ENCODE measurements at places on chromosomes 1 and 21. TPM values are rescaled to one million over a fixed set of nuclear protein-coding genes. Genes with fewer than 3 reads are reported as not detected.

DNA sequence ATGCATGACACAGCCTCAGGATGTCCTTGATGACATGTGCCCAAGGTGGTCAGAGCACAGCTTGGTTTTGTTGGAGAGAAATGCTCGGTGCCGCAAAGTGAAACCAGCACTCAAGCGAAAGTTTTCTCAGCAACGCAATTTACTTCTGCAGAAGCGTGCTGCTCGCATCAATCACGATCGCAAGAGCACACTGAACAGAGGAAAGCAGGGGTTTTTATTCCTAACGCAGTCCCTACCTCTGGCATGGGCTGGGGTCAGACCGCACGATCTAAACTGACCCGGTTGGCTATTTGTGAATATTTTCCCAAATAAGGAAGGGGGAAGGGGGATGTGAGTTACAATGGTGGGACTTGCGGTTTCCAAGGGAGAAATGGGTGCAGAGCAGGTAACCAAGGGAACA is 809 bp upstream of the ZNF669 start:
- H3K27ac ChIP-seq = no peak overlapping the region
- no peaks in the 10 kb centered on the region for H3K4me1 ChIP-seq
- H3K36me3 ChIP-seq = peaks cover 26% of the 10 kb centered on the region
- H3K27me3 ChIP-seq = no peaks in the 10 kb centered on the region

DNA sequence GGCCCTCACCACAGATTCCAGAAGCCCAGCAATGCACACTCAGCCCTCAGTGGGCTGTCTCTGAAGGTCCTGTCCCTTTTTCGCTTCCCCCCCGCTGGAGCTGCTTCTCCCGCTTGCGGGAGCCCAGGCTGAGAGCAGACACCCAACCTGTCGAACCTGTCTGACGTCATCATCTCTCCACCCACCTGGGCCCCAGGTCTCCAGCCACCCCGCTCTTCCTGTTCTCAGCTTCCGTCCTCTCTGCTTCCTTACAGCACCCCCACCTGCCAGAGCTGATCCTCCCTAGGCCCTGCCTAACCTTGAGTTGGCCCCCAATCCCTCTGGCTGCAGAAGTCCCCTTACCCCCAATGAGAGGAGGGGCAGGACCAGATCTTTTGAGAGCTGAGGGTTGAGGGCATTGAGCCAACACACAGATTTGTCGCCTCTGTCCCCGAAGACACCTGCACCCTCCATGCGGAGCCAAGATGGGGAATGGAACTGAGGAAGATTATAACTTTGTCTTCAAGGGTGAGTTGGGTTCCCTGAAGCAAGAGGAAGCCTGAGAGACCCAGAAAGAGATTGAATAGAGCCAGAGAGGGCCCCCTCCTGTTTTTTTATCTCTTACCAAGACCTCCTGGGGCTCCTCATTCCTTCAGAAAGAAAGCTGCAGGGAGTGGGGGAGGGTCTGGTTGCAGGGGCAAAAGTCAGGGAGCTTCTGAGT is at the start of gene RAB25:
TSS of gene RAB25 (plus strand) at position 224 of the 700 bp plus-strand sequence. CDS start at position 465, 241 bp downstream.
- no peak within 1 kb of the TSS for H3K4me3 ChIP-seq
- no peaks in the 10 kb centered on the region for H3K27me3 ChIP-seq
- peaks cover 4% of the 10 kb centered on the region for H3K36me3 ChIP-seq
- DNase-seq = no peak
- no peaks in the 10 kb centered on the region for H3K4me1 ChIP-seq

DNA sequence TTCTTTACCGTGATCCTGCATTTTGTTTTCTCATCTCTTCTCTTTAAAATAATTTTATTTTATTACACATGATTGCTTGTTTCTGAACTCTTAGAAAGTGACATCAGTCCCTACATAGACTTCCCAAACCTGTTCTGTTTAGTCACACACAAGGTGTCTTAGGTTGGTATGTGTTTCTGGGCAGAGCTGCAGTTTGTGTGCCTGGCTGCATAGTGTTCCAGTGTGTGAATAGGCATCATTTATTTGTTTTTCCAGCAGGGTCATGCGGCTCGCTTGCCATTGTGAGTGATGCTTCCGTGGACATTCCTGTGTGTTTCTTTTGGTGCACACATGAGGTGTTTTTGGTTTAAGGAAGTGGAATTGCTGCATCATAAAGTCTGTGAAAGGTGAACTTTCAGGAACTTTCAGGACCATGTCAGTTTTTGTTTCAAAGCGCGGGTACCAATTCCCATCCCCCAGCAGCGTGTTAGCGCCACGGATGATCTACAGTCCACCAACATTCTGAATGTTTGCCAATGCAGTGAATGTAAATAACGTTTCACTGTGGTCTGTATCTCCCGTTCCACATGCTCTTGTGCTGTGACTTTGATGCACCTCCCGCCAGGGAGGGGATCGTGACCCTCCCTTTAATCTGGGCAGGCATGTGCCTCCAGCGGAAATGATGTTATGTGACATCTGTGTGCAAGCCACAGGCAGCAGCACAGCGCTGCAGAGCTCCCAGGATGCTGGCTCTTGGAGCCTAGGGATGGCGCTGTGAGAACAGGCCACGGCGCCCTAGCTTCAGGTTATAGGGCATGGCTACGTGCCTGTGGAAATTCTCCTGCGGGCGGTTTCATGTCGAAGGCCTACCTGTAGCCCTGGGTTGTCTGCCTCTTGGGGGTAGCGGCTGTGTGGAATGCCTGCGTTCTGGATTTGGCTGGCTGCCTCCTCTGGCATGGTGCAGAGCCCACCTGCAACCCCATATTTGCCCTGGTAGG is 144.6 kb upstream of the COL6A1 start:
- no peaks in the 10 kb centered on the region for H3K27me3 ChIP-seq
- DNase-seq = no peak
- no peak overlapping the region for H3K27ac ChIP-seq
- H3K4me3 ChIP-seq = no peak overlapping the region
- H3K4me1 ChIP-seq = no peaks in the 10 kb centered on the region

DNA sequence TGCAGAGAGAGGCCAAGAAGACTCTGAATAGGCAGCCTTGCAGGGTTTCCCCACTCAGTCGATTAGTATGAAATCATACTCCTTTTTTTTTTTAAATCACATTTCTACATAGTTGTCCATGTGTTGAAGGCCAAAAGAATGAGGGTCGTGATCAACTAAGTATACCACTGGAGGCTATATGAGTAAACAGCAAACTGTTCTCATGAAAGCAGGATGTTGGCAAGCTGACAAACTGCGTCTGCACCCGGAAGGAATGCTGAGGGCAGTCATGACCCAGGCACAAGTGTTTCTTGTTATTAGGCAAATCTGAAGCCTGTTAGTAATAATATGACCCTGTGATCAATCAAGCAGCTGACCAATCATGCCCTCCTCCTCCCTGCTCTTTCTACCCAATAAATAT is 213.2 kb downstream of the USH2A start:
- no peak overlapping the region for H3K27ac ChIP-seq
- DNase-seq = no peak
- no peaks in the 10 kb centered on the region for H3K27me3 ChIP-seq
- peaks cover 9% of the 10 kb centered on the region for H3K4me1 ChIP-seq

DNA sequence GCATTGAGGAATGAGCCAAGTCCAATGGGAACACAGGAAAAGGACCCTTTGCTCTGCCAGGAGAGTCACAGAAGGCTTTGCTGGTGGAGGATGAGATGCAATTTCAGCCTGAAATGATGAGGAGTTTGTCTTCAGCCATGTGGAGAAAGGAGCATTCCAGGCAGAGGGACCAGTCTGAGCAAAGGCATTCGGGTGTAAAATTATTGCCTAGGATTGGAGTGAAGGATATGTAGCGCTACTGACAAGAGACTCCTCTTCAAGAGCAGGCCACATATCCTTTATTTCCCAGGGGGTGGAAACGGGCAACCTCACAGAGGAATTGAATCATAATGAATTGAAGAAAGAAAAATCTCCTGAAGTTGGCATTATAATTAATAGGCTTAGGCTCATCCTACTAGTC is 1.1 kb upstream of the CSF1 start:
- H3K4me1 ChIP-seq = peaks cover 42% of the 10 kb centered on the region
- no peak overlapping the region for H3K4me3 ChIP-seq
- no peaks in the 10 kb centered on the region for H3K36me3 ChIP-seq

GRCh38 chr1:84366786-84367185 is 31.5 kb upstream of the DNASE2B start:
- no peak overlapping the region for H3K27ac ChIP-seq
- no peaks in the 10 kb centered on the region for H3K27me3 ChIP-seq
- no peak for DNase-seq
- H3K4me3 ChIP-seq = no peak overlapping the region
- no peaks in the 10 kb centered on the region for H3K36me3 ChIP-seq
- no peaks in the 10 kb centered on the region for H3K4me1 ChIP-seq

- H3K27me3 ChIP-seq = peaks cover 2% of the 10 kb centered on the region
- no peaks in the 10 kb centered on the region for H3K36me3 ChIP-seq
- no peak overlapping the region for H3K4me3 ChIP-seq
- peak; percentile 65 for DNase-seq
- no peak overlapping the region for H3K27ac ChIP-seq
- H3K4me1 ChIP-seq = peaks cover 8% of the 10 kb centered on the region
Observed at GRCh38 chr1:157992031-157992832, 1.2 kb upstream of the KIRREL1 start.

DNA sequence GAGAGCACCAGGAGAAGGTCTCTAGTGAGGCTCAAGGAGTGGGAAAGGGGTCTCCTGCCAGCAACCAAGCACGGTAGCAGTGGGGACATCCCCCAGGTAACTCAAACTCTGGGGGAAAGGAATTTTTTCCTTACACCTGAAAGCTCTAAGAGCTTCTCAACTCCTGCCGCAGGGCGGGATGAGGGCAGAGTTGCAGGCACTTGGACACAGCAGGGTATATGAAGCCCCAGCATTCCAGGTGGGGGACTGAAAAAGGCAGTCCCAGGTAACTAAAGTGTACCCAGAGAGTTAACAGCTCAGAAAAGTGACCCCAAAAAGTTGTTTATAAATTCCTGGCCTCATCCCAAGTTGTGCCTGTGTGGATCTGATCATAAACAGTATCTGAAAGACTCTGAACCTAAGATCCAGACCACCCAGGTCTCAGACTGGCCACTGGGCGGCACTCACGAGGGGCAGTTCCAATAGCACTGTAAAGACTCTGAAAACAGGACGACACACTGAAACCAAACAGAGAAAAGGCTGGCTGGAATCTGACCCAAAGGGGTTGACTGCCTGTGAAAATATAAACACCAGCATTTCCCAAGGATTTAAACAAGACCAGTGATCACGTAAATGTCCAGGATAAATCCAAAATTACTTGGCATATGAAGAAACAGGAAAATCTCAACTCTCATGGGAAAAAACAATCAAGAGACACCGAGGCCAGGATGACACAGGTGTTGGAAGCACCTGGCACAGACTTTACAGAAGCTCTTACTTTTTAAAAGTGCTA is 47.5 kb downstream of the HSF2BP start:
- no peak overlapping the region for H3K4me3 ChIP-seq
- peaks cover 8% of the 10 kb centered on the region for H3K4me1 ChIP-seq
- no peak overlapping the region for H3K27ac ChIP-seq
- peak; percentile 67 for DNase-seq

- no peak overlapping the region for H3K4me3 ChIP-seq
- no peak overlapping the region for H3K27ac ChIP-seq
- H3K36me3 ChIP-seq = no peaks in the 10 kb centered on the region
- no peaks in the 10 kb centered on the region for H3K4me1 ChIP-seq
Observed at GRCh38 chr1:232305050-232305449, 324.9 kb downstream of the SIPA1L2 start.

- peak overlapping the region; percentile 95 for H3K4me3 ChIP-seq
- H3K27me3 ChIP-seq = no peaks in the 10 kb centered on the region
- H3K4me1 ChIP-seq = peaks cover 6% of the 10 kb centered on the region
- H3K36me3 ChIP-seq = no peaks in the 10 kb centered on the region
- H3K27ac ChIP-seq = peak overlapping the region; percentile 96
Observed at GRCh38 chr1:94236013-94236491, 1.3 kb downstream of the ARHGAP29 start.

DNA sequence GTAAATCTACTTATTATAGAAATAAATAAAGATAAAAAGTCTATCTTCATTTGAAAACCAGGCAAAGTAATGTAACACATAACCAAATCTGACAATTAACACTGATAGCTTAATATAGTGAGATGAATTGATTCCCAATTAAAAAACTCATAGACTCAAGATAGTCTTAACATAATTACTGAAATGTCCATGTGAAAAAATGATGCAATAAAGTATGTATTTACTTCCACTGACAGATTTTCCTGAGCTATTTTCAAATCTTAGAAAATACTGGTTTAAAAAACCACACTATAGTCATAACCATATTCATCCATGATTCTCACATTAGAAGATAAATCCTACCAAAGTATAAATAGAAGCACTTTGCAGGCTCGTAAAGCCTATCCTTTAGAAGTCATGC is 9.6 kb upstream of the DONSON start:
- H3K36me3 ChIP-seq = peaks cover 34% of the 10 kb centered on the region
- H3K4me3 ChIP-seq = no peak overlapping the region

- no peaks in the 10 kb centered on the region for H3K36me3 ChIP-seq
- DNase-seq = no peak
- no peaks in the 10 kb centered on the region for H3K27me3 ChIP-seq
- H3K4me1 ChIP-seq = no peaks in the 10 kb centered on the region
- no peak overlapping the region for H3K4me3 ChIP-seq
Observed at GRCh38 chr1:85019994-85020393, 23.1 kb upstream of the MCOLN2 start.

DNA sequence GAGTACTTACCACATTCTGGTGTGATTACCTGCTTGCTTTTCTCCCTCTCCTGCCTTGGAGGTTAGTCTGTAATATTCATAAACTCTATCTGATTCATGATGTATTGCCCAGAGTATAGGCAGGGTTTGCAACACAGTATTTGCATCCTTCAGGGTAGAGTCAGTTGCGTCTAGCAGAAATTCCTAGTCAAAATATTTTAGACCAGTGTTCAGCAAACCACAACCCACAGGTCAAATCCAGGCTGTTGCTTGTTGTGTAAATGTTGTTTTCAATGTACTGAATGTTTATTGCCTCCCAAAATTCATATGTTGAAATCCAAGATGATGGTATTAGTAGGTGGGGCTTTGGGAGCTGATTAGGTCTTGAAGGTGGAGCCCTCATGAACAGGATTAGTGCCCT is 82.9 kb downstream of the NGF start:
- no peaks in the 10 kb centered on the region for H3K36me3 ChIP-seq
- H3K4me3 ChIP-seq = no peak overlapping the region
- H3K27me3 ChIP-seq = no peaks in the 10 kb centered on the region
- H3K27ac ChIP-seq = no peak overlapping the region
- DNase-seq = no peak
- no peaks in the 10 kb centered on the region for H3K4me1 ChIP-seq

DNA sequence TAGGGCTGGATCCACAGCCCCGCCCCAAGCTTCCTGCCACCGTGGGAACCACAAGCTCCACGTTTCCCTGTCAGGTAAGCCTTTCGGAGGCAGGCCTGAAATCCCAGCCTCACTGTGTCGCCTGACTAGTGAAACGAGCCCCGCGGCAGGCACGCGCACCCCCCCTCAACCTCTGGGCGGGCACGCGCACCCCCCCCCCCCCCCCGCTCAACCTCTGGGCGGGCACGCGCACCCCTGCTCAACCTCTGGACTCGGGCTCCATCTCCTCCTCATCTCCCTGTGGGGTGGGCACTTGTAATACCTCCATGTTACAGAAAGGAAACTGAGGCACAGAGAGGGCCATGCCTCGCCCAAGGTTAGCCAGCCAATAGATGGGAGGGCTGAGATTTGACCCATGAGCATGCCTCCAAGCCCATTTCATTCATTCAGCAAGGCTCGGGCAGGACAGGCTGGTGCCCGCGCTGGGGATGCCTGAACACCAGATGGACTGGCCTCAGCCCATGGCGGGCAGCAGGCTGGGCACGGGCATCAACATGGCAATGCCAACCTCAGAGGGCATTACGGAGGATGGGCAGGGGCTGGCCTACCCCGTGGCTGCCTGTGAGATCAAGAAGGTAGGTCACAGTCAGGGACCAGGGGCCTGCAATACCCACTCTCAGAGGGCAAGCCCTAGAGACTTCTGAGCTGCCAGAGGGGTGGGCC is 4.7 kb downstream of the CFAP410 start:
- H3K27ac ChIP-seq = no peak overlapping the region
- H3K4me3 ChIP-seq = no peak overlapping the region
- H3K4me1 ChIP-seq = no peaks in the 10 kb centered on the region

S100A14 gene
- 4.4 TPM for total RNA-seq

DNAJC16 gene
- total RNA-seq = 9.2 TPM

ADAMTS1 gene
- 13.4 TPM for total RNA-seq

LCE2B gene
- not detected for total RNA-seq

WNT4 gene
- not detected for total RNA-seq

GABPA gene
- total RNA-seq = 19.4 TPM

All from liver (tissue), 10 donors.